Endothelial cell of umbilical vein (primary cell): ENCODE measurements at places on chromosomes 7 and 10. TPM values are rescaled to one million over a fixed set of nuclear protein-coding genes. Genes with fewer than 3 reads are reported as not detected.

GRCh38 chr10:131158695-131159094 is 152.8 kb downstream of the TCERG1L start:
- DNase-seq: no peak

- no peak for DNase-seq
Measured at GRCh38 chr7:132075515-132075914, 500.8 kb downstream of the PLXNA4 start.

- DNase-seq: no peak
Measured at GRCh38 chr7:149620961-149621360, 123.4 kb upstream of the ZNF746 start.

DNA sequence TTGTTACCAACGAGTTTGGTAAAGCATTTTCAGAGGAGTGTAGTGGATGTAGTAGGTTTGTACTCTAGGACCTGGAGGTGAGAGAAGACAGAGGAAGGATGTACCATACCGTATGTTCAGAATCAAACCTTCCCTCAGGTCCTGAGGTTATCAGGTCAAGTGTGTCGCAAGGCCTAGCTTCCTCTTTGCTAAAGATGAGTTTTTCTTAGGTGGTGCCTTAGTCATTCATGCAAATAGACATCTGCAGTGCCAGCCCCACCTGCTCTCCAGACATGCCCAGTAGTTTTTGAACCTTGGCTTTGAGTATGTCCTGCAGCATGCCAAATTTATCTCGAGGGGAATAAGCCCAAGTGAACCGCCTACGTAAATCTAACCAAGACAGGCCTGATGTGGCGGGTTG is 71.3 kb downstream of the HDAC9 start:
- no peak for DNase-seq

DNA sequence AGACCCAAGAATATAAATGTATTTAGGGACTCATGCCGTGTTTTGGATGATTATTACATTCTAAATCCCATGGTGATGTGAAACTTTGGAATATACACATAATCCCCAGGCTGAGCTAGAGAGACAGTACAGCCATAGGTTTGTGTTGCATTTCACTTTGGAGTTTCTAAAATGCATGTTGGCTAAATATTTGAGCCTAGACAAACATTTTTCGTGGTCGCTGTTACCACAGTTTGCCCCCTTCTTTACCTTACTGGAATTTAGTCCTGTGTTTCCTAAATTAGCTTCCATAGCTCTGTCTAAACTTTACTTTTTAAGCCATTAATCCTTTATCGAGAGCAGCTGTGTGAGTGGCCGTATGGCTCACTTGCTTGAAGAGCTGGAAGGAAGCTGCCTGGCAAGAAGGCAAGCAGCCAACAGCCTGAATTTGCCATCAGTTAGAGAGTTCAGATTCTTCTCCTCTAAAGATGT is 192.0 kb downstream of the BICC1 start:
- DNase-seq: no peak

GRCh38 chr10:62083412-62084267 is 182.1 kb downstream of the ARID5B start:
- peak; percentile 77 for DNase-seq

- DNase-seq: no peak
Measured at GRCh38 chr7:42747044-42747443, 164.8 kb downstream of the C7orf25 start.

GRCh38 chr7:148572067-148572522 is 18.5 kb upstream of the C7orf33 start:
- no peak for DNase-seq

DNA sequence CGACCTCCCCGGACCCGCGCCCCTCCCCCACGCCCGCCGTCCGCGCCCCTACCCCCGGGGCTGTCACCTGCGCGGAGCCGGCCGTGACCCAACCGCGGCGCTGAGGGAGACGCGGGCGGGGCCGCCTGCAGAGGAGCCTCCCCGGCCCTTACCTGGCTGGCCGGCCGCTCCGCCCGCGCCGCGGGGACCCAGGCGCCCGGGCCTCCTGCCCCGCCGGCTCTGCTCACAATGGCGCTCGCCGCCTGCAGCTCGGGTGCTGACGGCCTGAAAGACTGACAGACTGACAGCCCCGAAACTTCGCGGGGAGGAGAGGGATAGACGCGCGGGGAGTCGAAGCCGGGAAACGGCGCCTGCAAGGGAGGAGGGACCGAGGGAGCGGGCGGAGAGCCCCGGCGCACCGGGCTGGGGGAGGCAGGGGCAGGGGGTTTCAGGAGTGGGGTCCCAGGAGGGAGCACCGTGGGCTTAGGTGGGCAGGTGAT is 393 bp downstream of the ZNF467 start:
- peak; percentile 23 for DNase-seq

- no peak for DNase-seq
Measured at GRCh38 chr10:96225119-96225518, 46.2 kb downstream of the BLNK start.

GRCh38 chr10:85648279-85648754 is 718.3 kb downstream of the GRID1 start:
- DNase-seq: no peak

DNA sequence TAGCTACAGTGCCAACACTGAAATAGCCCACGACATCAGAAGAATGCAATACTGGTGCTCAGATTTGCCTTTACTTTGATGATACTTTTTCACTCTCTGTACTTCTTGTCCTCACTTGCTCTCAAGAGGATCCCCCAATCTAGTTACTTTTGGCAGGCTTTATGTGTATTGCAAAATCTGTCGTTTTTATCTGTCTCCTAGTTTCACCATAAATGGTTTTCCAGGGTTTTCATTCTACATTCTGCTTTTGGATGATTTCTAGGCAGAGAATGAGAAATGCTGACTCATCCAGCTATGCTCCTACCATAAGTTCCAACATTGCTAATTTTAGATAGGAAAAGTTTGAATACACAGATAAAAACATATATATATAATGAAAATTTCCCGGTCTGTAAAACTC is 659.5 kb upstream of the NRG3 start:
- DNase-seq: no peak

- DNase-seq: no peak
Measured at GRCh38 chr7:39666562-39666961, 43.2 kb downstream of the RALA start.

GRCh38 chr7:38168890-38169570 is 9.0 kb upstream of the STARD3NL start:
- no peak for DNase-seq

- DNase-seq: no peak
Measured at GRCh38 chr10:106312087-106312486, 852.4 kb downstream of the SORCS1 start.

GRCh38 chr7:128904381-128905197 is 5.9 kb downstream of the KCP start:
- peak; percentile 53 for DNase-seq

DNA sequence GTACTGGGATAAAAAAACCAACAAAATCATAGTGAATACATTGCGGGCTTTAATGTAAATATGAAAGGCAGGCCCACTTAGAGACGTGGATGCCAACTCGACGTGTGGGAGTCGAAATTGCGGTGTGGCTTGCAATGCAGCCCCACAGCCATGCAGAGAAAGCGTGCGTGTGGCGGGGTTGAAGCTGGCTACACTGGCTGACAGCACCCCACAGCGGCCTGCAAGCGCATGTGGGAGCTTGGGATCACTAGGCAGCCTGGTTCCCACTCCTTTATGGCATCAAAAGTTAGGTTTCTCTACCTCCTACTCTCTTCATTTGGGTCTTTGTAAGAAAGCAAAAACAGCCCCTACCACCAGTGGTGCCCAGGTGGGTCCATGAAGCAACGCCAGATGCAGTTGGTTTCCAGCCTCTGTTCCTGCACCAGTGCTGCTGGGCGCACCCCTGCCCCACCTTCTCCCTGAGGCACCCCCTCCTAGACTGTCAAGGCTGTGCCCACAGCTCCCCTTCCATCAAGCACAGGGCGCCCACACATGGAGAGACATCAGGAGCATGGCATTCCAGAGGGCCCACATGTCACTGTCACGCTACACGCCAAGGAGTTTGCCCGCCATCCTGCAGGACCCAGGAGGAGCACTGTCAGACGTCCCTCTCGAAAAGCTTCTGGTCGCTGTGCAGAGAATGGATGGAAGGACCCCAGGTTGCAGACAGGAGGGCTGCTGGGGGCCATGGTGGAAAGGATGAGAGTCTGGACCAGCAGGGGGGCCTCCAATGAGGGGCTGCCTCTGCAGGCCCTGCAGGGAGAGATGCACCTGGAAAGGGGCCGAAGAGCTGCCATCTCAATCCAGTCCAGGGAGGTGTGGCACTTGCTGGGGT is 142.9 kb downstream of the PAXIP1 start:
- no peak for DNase-seq

GRCh38 chr7:102992938-102993717 is 80.3 kb downstream of the LRRC17 start:
- DNase-seq: peak; percentile 100

DNA sequence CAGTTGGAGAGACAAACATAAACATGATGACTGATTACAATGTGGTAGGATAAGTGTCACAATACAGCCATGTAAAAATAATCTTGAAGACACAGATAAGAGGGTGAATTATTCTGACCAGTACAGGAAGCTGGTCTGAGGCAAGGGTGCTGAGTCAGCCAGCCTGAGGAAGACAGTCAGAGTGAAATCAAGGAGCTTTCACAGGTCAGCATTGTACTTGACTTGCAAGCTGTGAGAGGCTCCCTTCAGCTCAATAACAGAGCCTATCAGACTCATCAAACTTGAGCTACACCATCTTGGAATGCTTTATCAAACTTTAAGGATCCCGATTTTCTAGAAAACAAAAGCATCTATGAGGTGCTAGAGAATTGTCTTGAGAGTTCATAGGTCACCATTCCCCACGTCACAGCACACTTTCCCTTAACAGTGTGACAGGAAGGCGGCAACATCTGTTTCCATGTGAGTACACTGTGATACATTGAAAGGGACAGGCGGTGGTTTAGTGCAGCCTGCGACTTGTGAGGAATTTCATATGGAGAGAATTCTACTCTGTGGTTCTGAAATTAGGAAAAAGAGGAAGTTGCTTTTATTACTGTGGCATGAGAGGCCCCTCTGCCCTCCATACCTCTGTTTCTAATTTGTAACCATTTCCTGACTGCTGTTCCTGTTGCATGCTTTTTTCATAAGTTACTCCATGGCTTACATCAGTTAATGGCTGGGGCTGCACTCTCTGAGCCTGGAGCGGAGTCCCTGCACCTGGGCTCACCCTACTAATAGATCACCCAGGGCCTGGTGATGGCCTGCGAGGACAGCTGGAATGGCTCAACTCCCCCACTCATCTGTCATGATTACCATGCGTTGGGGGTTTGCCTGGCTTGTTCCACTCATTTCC is 417.1 kb downstream of the SUGCT start:
- DNase-seq: peak; percentile 68

GRCh38 chr7:142581341-142581740 is 167.9 kb upstream of the PRSS1 start:
- DNase-seq: no peak

- no peak for DNase-seq
Measured at GRCh38 chr10:20625868-20626267, 271.2 kb downstream of the NEBL start.

- no peak for DNase-seq
Measured at GRCh38 chr10:34864149-34865067, 49.3 kb upstream of the PARD3 start.

DNA sequence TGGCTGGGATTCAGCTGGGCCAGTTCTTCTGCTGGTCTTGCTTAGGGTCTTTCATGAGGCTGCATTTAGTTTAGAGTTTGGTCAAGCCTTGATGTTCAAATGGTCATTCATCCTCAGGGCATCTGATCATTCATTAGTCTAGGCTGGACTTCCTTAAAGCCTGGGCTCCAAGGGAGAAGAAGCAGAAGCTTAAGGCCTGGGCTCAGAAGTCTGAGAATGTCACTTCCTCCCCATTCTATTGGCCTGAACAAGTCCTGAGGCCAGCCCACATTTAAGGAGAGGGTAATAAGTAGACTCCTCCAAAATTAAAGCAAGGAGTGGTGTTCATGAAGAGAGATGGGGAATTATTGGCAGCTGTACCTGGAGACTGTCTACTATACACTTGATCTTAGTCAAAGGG is 193.2 kb upstream of the HABP2 start:
- no peak for DNase-seq

DNA sequence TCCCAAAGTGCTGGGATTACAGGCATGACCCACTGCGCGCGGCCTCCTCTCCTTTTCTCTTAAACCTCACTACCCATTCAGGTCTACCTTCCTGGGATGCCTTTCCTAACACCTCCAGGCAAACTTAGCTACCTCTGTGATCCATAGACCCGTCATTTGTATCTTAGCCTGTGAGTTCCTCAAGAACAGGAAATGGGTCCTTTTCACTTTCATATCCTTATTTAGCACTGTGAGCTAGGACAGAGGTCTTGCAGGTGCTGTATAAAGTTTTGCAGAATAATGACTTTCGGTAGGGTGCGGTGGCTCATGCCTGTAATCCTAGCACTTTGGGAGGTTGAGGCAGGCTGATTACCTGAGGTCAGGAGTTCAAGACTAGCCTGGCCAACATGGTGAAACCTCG is 215.7 kb downstream of the RELN start:
- DNase-seq: no peak

DNA sequence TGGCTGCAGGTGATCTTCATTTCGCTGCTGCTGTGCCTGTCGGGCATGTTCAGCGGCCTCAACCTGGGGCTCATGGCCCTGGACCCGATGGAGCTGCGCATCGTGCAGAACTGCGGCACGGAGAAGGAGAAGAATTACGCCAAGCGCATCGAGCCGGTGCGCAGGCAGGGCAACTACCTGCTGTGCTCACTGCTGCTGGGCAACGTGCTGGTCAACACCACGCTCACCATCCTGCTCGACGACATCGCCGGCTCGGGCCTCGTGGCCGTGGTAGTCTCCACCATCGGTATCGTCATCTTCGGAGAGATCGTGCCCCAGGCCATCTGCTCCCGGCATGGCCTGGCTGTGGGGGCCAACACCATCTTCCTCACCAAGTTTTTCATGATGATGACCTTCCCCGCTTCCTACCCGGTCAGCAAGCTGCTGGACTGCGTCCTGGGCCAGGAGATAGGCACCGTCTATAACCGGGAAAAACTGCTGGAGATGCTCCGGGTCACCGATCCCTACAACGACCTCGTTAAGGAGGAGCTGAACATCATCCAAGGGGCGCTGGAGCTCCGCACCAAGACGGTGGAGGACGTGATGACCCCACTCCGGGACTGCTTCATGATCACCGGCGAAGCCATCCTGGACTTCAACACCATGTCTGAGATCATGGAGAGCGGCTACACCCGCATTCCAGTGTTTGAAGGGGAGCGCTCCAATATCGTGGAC is 1.3 kb downstream of the CNNM2 start:
- DNase-seq: peak; percentile 4

DNA sequence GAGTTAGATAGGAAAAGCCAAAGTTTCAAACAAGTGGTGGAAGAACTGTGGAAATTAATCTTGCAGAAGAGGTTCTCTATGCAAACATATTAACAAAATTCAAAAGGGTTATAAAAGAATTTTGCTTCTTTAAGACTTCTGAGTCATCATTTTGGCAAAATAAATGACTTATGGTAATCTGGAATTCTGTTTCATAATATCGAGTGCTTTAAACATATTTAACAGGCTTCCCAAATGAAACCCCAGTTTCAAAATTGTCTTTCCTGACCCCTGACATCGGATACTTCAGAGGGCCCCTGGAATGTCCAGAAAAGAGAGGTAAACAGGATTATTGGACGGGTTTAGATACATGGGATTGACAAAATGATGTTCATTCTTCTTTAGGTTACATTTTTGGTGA is 444.6 kb downstream of the HTR7 start:
- DNase-seq: no peak

Gene AKR1C8
- not detected in 2 replicates for polyA plus RNA-seq

Gene MMP21
- polyA plus RNA-seq: 0.06 TPM in 1 of 2 replicates, not detected in the other

Gene COPS6
- polyA plus RNA-seq: 251 and 268 TPM in 2 replicates

Gene TRIL
- 0.52 and 0.78 TPM in 2 replicates for polyA plus RNA-seq

Gene STK31
- polyA plus RNA-seq: 0.02 TPM in 1 of 2 replicates, not detected in the other

Gene NEUROD6
- not detected in 2 replicates for polyA plus RNA-seq

Gene TUBB8
- polyA plus RNA-seq: 0.18 and 0.45 TPM in 2 replicates

Gene ING3
- 4.6 and 8.7 TPM in 2 replicates for polyA plus RNA-seq

Gene PTPRZ1
- polyA plus RNA-seq: 0.07 and 0.11 TPM in 2 replicates

Gene ZCCHC24
- polyA plus RNA-seq: 4.7 and 5.2 TPM in 2 replicates

Gene PDZD7
- polyA plus RNA-seq: 0.41 and 0.92 TPM in 2 replicates
